Fibroblast of upper back skin (primary cell): ENCODE measurements at places on chromosomes 13 and 19.
A peak's percentile ranks its signal among the peaks of the same experiment; 100 is the strongest.

GRCh38 chr13:81379183-81379582 is 1038.3 kb upstream of the SPRY2 start:
- no peak for DNase-seq

- DNase-seq, result no peak
These were observed 25.1 kb downstream of the BICRA start for GRCh38 chr19:47633996-47634395.

- DNase-seq, result peak; percentile 13
These were observed 408.3 kb downstream of the KLF5 start for GRCh38 chr13:73467125-73467524.

DNA sequence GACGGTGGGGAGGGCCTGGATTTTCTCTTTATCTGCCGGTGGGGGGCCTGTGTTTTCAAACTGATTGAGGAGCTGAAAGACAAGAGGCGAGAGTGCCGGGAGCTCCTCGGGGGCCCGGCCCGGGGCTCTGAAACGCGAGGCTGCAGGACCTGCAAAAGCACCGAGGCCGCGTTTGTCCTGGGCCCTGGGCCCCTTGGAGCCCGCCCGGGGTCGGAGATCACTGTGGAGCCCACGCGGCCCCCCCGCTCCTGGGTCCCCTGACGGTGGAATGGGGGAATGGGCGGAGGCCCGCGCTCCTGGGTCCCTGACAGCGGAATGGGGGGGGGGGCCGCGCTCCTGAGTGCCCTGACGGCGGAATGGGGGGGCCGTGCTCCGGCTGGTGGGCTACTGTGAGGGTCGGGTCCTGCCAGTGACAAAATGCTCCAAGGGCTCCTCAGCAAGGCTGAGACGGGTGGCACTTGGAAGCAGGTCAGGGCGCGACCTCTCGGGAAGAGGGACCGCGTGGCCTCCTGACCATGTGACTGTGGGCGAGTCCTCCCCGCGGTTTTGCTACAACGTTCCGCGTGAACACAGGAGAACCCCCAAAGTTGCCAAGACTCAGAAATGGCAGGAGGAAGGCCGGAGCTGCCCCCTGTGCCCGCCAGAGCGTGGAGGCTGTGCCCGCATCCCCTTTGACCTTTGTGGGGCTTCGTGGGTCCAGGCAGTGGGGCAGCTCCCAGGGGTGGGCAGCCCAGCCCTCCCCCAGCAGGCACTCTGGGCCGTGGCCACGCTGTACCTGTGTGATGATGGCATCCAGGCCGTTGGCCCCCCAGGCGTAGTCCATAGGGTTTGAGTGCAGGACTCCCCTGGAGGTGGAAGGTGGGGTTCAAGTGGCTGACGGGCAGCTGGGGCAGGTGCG is 9.5 kb downstream of the FGF22 start:
- no peak for DNase-seq
